ENCODE measurements at places on chromosomes 1 and 21. TPM values are rescaled to one million over a fixed set of nuclear protein-coding genes. Genes with fewer than 3 reads are reported as not detected.

LCE1E gene
- polyA plus RNA-seq, result not detected

TMEM240 gene
- polyA plus RNA-seq, result not detected

TMEM125 gene
- not detected for polyA plus RNA-seq

GRCh38 chr1:17460219-17460618 lies 20.7 kb upstream of the RCC2 start:
- no peak overlapping the region for H3K27ac ChIP-seq
- H3K27me3 ChIP-seq, result peaks cover 5% of the 10 kb centered on the region
- H3K4me1 ChIP-seq, result no peaks in the 10 kb centered on the region
- no peaks in the 10 kb centered on the region for H3K36me3 ChIP-seq
- no peak overlapping the region for H3K4me3 ChIP-seq

GRCh38 chr1:152169366-152170025 lies 10.5 kb upstream of the RPTN start:
- no peak for DNase-seq
- H3K4me3 ChIP-seq, result no peak overlapping the region
- H3K27me3 ChIP-seq, result no peaks in the 10 kb centered on the region
- no peak overlapping the region for H3K27ac ChIP-seq

GRCh38 chr1:5765997-5766913 lies 226.0 kb downstream of the NPHP4 start:
- no peak overlapping the region for H3K4me3 ChIP-seq
- DNase-seq, result no peak
- H3K4me1 ChIP-seq, result no peaks in the 10 kb centered on the region
- peaks cover 18% of the 10 kb centered on the region for H3K27me3 ChIP-seq
- H3K36me3 ChIP-seq, result no peaks in the 10 kb centered on the region
- no peak overlapping the region for H3K27ac ChIP-seq

GRCh38 chr1:17542645-17543044 lies 3.1 kb downstream of the ARHGEF10L start:
- no peak overlapping the region for H3K27ac ChIP-seq
- no peak overlapping the region for H3K4me3 ChIP-seq
- H3K4me1 ChIP-seq, result peaks cover 7% of the 10 kb centered on the region
- peaks cover 6% of the 10 kb centered on the region for H3K27me3 ChIP-seq
- DNase-seq, result no peak

All from immature natural killer cell (primary cell).